Activated T-helper 2 cell treated with anti-CD3 and anti-CD28 coated beads, Interferon-gamma antibody, Interleukin-2, Interleukin-4, amounts not matched to agents 10 μg/mL and 5 μg/mL and 100 μg/mL, durations not matched to agents 14 hours and 24 hours and 36 hours (primary cell): ENCODE measurements at places on chromosomes 11 and 22. TPM values are rescaled to one million over a fixed set of nuclear protein-coding genes. Genes with fewer than 3 reads are reported as not detected.

- no peak for DNase-seq
Observed at GRCh38 chr22:35230839-35231584, 26.3 kb upstream of the HMGXB4 start.

DNA sequence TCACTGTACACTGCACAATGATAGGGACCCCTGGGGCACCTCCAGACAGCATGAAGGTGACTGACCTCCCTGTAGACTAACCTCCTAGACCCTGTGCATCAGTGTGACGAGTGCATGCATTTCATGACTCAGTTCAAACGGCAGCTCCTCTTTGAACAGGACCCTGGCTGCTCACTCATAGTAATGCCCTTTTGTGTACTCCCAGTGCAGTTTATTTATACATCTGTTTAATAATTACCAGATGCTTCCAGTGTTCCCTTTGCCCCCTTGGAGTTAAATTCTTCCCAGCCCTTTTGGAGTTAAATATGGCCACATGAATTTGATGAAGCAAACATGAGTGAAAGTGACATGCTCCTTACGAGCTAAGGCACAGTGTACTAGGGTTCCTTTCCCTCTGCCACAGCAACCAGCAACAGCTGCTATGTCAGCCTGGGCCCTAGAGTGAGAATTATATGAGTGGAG, 72.4 kb downstream of the PANX1 start:
- no peak for DNase-seq

DNA sequence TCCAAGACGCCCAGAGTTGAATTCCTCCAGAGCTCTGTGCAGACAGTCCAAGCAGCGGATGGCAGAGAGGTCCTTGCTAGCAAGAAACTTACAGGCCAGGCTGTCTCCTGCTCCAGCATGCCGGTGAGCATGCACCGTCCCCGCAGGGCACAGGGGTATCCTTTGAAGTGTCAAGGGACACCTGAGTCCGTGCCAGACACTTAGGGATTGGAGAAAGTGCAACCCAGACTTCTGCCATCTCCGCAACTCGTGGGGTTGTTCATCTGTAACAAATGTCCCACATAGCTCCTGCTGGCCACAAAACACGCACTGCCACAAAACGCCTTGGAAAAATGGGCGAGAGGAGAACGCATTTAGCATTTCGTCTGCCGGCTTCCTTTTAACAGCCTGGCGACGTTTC, 13.3 kb downstream of the TSPO start:
- no peak for DNase-seq

DNA sequence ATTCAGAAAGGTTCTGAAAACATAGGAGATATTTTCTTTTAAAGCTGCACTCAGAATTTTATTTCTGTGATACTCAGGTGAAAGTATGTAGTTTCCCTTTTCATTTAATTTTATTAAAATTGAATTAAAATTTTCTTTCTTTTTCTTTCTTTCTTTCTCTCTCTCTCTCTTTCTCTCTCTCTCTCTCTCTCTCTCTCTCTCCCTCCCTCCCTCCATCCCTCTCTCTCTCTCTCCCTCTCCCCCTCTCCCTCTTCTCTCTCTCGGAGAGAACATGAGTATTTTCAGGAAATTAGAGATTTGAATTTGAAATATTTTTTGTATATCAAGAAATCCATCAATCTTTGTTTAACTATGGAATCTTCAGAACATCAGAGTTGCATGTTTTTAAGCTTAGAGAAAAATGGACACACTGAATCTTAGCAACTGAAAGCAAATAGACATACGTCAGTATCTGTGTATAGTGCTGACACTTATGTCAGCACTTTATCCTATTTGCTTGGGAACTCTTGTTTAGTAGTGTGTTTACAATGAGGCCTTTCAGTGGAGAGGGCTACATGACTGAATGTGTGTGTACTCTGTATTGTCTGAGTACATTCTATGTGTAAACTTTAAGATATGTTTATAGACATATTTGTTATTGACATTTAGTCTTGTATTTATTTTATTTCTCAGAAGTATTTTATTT, 44.5 kb downstream of the PDE3B start:
- DNase-seq, result no peak

DNA sequence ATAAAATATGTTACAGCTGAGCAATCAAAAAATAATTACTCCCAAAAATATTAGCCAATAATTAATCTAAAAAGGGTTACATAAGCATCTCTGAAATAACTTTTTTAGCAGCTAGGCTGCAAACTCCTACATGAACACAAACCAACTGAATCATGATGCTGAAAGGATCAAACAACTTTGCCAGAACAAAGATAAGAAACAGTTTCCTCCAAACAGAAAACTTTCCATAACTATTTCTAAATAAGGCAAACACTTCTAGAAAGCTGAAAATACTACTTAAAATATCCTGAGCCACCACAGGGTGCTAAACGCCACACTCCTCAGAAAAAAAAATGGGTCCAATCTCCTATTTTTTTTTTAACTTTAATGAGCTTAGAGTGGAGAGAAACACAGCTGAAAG, 68.6 kb upstream of the ARHGAP32 start:
- no peak for DNase-seq

DNA sequence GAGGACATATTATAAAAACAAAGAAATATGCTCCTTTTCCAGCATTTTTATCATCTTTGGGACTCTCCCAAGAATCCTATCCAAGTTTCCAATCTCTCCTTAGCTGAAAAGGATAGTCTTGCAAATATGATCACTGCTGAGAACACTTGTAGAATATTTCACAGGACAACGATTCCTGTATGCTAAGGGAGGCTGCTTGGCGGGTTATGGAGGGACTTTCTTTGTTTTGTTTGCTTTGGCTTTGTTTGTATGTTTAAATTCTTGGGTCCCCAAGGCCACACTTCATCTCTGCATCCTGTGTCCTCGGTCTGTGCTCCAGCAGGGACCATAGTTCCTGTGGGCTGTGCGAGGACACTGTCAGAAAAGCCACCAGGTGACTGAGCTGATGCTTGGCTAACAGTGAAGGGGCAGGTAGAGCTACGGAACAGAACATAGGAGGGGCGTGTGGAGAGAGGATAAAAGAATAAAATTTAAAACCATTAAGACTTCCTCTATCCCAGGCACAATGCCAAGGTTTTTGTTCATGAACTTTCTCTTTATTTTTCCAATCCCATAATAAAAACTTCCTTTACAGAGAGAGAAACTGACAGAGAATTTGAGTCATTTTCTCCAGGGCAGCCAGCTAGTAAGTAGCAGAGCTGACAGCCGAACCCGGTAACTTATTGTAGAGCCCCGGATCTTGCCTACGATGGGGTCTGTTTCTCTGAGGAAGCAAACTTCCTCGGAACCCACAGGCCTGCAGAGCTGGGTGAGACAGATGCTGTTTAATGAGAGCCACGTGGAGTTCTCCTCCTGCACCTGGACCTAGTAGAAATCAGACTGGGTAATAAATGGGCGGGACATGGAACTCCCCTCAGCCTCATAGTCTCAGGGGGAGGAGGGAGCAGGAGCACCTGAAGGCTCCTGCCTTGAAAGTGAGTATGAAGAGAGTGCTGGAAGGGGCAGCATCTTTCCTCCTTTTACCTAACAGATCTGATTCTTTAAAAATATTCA, at the start of gene IZUMO1R:
Gene IZUMO1R (plus strand): TSS at position 615 of the 993 bp plus-strand sequence. CDS start 1,057 bp downstream, outside the sequence.
- DNase-seq, result no peak

DNA sequence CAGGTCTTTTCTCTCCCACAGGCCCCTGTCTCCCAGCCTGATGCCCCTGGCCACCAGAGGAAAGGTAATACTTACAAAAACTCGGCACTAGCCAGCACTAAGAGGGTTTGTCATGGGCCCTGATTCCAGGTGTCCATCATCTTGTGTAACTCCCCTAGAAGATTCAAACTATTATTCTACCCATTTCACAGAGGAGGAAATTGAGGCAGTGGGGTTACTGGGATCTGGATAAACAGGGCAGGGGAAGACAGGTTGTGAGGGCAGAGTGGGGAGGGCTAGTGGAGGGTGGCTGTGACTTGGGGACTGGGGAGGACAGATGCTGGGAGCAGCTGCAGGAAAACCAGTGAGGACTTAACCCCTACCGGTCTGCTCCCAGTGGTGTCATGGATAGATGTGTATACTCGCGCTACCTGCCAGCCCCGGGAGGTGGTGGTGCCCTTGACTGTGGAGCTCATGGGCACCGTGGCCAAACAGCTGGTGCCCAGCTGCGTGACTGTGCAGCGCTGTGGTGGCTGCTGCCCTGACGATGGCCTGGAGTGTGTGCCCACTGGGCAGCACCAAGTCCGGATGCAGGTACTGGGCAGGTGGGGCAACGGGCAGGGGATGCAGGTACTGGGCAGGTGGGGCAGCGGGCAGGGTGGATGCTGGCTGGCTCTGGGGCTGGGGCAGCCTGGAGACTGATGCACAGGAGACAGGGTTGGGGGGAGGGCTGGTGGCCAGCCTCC, 1.2 kb downstream of the VEGFB start:
- no peak for DNase-seq

GRCh38 chr11:70661761-70662501, 263.6 kb downstream of the CTTN start:
- no peak for DNase-seq

- no peak for DNase-seq
Observed at GRCh38 chr11:58525037-58525614, 17.2 kb upstream of the OR5B21 start.

GRCh38 chr11:129237880-129238638, 45.9 kb upstream of the ARHGAP32 start:
- no peak for DNase-seq

- no peak for DNase-seq
Observed at GRCh38 chr11:121109471-121109870, 8.4 kb downstream of the TECTA start.

DNA sequence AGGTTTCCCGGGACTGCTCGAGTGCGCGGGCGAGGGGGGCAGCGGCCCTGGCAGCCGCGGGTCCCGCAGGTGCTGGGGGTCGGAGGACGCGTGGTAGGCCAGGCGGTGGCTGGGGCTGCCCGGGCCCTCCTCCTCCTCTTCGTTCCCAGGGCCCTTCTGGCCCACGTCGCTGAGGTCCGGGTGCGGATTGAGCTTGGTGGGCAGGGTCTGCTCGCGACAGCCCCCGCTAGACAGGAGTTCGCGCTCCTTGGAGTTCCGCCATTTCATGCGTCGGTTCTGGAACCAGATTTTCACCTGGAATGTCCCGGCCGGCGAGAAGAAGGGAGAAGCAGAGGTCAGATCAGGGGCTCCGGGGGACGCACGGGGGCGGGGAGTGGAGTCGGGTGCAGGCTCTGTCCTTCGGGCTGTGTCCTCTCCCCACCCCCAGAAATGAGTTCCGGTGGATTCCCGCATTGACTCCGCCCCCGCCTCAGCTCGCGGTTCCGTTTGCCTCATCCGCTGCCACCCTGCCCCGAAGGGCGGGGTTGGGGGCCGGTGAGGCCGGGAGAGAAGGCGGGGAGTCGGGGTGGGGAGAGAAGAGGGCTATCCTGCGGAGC, 3.9 kb downstream of the DBX1 start:
- no peak for DNase-seq

DNA sequence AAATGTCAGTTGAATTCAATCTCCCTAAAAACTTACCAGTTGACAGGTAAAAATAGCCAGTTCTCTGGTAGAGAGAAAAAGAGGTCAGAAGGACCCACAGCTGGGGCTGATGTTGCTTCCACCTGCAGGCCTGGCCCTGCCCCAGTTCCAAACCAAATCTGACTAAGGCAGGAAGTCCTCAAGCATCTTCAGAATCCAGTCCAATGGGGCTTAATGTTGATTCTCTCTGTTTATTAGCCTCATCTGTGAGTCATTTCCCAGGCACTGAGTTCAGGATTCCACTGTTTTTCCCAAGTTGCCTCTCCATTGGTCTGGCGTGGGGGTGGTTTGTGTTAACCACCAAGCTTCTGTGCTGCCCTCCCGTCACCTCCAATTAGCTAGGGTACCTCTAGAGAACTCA, 601.8 kb downstream of the INSC start:
- no peak for DNase-seq

DNA sequence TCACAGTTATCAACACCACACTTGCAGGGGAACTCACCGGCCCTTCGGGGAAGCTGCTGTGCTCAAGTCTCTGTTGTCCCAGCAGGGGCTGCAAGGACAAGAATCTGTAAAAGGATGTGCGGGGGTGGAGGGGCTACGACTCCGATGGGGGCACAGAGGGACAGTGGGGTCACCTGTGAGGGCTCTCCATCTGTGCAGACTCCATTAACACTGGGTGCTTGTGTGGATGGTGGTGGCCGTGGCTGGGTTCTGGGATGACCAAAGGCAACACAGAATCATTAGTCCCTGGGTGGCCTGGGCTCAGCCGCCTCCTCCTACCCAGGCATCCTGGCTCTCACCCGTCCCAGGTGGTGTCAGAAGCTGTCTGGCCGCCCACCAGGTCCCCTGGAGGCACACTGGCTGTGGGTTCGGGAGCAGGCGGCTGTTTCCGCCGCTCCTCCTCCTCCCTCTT, 10.2 kb upstream of the RBM4B start:
- no peak for DNase-seq

DNA sequence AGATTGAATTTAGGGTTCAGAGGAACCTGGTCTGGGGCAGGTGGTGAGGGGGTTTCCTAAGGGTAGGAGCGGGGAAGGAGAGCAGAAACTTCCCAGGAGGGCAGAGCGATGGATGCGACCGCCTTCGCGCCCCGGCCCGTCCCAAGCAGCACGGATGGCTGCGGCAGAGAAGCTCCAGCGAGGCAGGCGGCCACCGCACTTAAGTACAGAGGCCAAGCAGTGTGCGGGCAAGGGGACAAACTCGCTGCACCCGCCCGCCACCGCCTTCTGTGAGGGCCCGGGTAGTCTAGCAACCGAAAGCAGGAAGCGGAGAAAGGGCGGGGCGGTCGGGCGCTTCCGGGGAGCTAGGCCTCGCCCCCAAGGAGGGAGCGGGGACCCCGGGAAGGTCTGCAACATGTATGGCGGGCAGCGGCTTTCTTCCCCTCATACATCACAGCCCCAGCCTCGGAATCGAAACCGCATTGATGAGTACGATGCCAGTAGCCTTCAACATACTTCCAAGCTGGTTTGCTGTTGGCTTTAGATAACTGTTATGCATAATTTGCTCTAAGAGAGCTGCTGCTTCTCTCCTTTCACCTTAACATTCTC, at the start of gene AGBL2:
Gene AGBL2 (minus strand): TSS at position 288 of the 588 bp plus-strand sequence. CDS start 719 bp downstream, outside the sequence.
- peak; percentile 83 for DNase-seq

DNA sequence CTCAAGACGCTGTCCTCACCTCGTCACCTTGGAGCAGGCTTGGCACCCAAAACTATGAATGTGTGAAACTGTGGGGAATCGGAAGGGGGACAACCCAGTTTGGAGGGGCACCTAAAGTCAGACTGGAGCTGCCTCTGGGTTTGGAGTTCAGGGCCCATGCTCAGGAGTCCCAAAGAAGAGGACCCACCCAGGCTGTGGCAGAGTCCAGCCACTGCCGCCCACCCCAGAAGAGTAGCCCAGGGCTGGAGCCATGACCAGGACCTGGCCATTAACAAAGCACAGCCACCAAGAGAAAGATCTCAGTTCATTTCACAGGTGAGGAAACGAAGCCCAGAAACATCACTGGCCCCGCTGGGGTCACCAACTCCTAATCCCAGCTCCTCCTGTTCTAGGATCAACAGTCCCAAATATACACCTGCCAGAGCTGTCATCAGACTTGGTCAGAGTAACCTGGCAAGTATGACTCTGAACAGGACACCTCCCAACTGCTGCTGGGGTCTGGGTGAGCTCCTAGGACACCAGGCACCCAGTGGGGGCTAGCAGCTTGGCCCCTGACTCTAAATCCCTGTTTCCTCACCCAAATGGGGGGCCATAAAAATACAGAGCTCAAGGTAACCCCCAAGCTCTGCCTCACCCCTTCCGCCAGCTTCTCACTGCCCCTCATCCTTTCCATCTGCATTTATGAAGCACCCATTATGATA, 2.7 kb downstream of the RAB3IL1 start:
- DNase-seq, result no peak

HEPN1 gene
- not detected in 2 replicates for total RNA-seq

SMC1B gene
- 0.50 and 0.80 TPM in 2 replicates for total RNA-seq

MS4A8 gene
- not detected in 2 replicates for total RNA-seq

GRM5 gene
- not detected in 2 replicates for total RNA-seq

ZFTA gene
- total RNA-seq, result 7.0 and 8.9 TPM in 2 replicates

SSH3 gene
- 12.1 and 16.2 TPM in 2 replicates for total RNA-seq

MAPK11 gene
- 19.0 and 20.9 TPM in 2 replicates for total RNA-seq

KCNJ1 gene
- total RNA-seq, result not detected in 2 replicates

MAML2 gene
- 10.5 and 11.8 TPM in 2 replicates for total RNA-seq

MAP6 gene
- 0.23 TPM in 1 of 2 replicates, not detected in the other for total RNA-seq
